COR-L47 (cell line): ENCODE measurements at places on chromosomes 6 and 20.
A peak's percentile ranks its signal among the peaks of the same experiment; 100 is the strongest.

- no peak for DNase-seq
Measured at GRCh38 chr20:37777012-37777950, 83.5 kb downstream of the CTNNBL1 start.

- no peak for DNase-seq
Measured at GRCh38 chr20:15026759-15027158, 689.3 kb upstream of the FLRT3 start.

DNA sequence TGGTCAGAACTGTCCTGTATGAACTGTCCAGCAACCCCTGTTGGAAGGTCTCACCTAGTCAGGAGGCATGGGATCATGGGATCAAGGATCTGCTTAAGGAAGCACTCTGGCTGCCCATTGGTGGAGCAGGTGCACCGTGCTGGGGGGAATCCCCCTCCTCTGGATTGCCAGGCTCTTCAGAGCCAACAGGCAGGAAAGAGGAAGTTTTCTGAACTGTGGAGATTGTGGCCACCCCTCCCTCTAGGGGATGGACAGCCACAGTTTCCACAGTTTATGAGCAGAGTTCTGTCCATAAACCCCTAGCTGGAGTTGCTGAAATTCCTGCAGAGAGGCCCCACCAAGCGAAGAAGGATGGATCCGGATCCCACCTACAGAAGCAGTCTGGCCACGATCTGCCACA, 13.0 kb upstream of the HLA-DQB1 start:
- DNase-seq, result no peak

GRCh38 chr20:34047917-34048316, 54.2 kb downstream of the RALY start:
- peak; percentile 30 for DNase-seq

DNA sequence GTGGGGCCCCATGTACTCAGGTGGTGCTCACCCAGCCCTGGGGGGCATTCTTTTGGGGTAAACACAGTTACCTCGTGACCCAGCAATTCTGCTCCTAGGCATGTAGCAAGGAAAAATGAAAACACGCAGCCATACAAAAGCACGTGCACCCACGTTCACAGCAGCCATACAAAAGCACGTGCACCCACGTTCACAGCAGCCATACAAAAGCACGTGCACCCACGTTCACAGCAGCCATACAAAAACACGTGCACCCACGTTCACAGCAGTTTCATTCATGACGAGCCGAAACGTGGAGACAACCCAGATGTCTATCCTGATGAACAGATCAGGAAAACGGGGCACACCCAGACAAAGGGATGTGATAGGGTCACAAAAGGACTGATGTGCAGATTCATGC, 57.1 kb downstream of the YTHDF1 start:
- DNase-seq, result no peak

DNA sequence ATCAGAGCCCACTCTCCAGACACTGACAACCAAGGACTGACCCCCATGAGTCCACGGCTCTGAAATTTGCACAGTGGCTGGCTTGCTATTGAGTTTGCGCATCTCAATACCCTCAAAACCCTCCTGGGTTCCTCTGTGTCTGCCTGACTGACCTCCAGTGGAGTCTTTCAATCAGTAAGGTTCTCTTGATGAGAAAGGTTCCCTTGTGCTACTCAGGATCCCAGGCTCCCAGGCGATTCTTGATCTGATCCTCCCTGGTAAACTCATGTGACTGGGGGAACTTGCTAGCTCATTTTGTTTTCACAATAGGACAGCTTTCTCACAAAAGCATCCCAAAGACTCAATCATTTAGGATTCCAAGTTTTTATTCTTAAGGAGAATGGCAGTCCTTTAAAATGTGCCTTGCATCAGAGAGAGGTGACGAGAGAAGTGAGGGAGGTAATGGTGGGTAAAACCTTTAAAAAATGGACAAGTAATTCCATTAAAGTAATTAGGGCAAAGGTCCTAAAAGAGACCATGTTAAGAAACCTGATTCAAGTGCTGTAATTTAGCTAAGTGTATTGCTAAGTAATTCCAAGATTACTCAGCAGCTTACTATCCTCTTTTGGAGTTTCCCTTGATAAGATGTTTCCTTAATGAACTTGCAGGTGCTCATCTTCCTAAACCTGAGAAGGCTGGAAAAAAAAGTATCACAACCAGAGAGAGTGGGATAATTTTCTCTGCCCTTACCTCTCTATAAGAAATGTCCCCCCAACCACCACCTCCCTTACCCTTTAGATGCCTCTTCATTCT, 304.7 kb upstream of the SGK1 start:
- DNase-seq, result no peak

- no peak for DNase-seq
Measured at GRCh38 chr6:14614631-14615030, 497.1 kb downstream of the CD83 start.

DNA sequence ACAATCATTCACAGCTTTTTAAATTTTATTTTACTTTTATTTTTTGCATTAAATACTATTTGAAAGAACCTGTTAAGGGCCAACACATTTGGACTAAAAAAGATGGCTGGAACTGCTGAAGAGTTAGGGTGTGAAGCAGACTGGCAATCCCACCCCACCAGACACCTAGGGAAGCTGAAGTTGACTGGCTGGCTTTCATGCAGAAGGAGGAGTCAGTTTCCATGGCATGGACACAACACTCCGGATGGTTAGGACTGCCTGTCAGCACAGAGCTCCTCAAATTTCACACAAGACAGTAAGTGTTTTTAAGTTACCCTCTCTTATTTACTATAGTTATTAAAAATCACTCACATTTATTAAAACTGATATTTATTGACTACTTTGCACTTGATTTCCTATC, at the start of gene ANKRD66:
TSS of gene ANKRD66 (plus strand) at position 238 of the 400 bp plus-strand sequence. CDS start 5,016 bp downstream, outside the sequence.
- no peak for DNase-seq

GRCh38 chr20:40945754-40946450, 82.7 kb upstream of the TOP1 start:
- peak; percentile 10 for DNase-seq

DNA sequence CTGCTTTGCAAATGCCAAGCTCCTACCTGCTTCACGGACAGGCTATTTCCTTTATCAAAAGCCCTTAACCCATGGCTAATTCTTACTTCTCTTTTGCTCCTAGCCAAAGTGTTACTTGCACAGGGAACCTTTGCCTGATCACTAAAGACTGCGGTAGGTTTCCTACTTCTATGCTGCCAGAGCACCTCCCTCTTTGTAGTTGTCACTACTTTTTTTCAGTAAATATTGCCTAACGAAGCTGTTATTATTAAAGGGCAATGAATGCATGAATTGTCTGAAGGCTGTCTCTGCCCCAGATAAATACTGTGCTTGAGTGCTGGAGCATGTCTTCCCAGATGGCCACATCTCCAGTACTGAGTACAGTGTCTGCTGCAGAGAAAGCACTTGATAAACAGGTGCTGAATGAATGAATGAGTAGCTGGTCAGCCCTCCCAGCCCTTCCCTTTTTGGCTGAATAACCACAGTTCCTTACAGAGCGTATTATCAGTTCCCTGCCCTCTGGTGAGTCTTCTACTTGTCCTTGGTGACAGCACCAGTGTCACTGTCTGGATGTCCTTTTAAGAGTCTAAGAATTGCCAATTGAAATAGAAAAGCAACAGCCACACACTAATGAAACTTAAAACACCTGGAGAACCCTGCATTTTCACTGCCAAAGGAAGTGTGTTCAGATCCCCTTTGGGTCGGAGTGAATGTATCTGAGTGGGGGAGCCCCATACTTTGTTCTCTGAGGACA, 73.6 kb upstream of the TRAF3IP2 start:
- DNase-seq, result no peak

- no peak for DNase-seq
Measured at GRCh38 chr20:45967551-45968080, 4.4 kb downstream of the ZNF335 start.

DNA sequence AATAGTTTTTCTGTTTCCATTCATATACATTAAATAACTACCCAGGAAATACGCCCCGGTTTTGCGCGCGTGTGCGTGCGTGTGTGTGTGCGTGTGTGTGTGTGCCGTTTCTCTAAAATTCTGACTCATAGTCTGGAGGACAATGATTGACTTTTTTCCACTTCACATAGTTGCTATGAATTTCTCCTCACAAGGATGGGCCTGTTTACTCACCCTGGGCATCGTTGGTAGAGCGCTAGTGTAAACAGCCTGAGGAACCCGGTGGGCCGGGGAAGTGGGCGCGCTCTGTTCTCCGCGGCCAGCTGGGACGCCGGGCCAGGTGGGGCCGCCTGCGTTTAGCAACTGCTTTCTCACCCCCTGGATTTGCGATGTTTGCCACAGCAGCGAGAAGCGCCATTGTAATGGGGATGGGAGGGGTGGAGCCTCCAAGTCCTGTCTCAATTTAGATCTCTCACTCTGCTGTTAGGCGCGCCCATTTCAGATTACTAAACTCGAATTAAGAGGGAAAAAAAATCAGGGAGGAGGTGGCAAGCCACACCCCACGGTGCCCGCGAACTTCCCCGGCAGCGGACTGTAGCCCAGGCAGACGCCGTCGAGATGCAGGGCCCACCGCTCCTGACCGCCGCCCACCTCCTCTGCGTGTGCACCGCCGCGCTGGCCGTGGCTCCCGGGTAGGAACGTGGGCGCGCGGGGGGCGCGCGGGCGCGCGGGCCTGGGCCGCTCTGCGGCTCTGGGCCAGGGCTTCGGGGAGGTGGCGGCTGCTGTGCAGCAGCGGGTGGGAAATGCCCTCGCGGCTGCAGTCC, at the start of gene CD109:
TSS of gene CD109 (plus strand) at position 585 of the 803 bp plus-strand sequence. CDS start at position 598, 13 bp downstream.
- DNase-seq, result peak; percentile 1

DNA sequence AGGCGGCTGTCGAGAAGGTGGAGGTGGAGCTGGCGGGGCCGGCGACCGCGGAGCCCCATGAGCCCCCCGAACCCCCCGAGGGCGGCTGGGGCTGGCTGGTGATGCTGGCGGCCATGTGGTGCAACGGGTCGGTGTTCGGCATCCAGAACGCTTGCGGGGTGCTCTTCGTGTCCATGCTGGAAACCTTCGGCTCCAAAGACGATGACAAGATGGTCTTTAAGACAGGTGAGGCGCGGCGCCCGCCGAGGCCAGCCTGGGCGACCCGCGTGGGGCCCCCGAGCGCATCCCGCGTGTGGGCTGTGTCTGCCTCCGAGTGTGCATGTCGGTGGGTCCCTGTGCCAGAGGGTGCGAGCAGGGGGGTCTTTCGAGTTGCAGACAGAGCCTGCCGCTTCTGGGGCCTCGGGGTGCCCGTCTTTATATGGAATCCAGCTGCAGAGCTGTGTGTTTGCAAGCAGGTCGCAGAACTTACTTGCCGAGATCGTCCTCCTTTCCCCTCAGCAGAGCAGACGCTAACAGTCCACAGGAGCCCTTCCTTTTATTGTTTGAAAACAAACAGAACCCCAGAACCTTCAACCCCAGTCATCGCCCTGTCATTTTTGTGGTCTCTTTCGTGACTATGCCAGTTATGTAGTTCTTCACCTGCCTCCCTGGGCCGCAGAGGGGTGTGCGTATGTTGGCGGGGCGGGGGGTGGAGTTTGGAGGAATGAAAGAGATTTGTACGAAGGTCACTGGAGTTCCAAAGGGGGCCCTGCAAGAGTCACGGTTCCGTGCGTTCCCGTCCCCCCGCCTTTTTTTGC, 766 bp downstream of the SLC16A10 start:
- DNase-seq, result no peak

DNA sequence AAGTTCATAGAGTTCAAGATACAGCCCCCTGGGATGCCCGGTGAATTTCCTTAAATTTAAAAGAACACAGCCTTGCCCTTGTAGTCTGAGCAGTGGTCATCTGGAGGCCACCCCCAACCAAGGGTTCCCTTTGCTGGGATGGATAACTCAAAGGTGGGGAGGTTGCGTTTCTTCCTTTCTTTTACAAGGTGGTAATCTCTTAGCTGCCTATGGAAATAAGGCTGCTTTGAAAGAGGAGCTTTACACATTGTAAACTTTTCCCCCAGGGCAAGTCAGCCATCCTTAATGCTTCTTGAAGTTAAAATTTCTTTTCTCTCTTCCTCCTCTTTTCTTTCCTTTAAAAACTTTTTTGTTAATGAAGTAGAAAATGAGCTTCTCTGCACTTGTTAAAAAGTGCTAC, 71.2 kb upstream of the PRDM1 start:
- DNase-seq, result no peak

- no peak for DNase-seq
Measured at GRCh38 chr6:88491266-88491880, 325.2 kb upstream of the CNR1 start.

DNA sequence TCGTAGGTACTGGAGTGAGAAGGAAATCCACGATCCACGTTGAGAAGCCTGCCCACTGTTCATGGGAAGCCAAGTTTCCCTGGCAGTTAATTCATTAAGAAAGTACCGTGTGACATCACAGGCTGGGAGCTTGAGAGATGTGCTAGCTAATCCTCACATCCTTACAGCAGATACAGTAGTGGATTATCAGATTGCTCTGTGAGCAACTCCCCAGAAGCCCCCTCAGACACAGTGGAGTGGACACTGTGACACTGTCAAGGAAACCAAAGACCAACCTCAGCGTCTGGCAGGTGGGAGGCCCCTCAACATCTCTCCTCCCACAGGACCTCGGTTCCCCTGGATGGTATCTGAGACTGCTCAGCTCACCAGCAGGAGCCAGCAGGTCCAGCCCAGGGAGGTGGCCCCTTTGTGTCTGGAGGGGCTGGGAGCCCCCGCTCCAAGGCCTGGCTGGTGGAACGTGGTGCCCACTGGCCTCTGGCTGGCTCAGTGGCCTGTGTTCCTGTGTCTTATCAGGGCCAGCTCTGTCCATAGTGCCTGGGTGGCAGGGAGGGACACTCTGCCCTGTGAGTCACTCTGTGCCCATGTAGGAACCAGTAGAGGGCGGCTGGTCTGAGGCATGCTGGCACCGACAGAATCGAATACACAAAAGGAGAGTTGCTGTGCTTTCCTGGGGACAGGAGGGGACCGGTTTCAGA, 7.2 kb downstream of the PYGB start:
- DNase-seq, result no peak

DNA sequence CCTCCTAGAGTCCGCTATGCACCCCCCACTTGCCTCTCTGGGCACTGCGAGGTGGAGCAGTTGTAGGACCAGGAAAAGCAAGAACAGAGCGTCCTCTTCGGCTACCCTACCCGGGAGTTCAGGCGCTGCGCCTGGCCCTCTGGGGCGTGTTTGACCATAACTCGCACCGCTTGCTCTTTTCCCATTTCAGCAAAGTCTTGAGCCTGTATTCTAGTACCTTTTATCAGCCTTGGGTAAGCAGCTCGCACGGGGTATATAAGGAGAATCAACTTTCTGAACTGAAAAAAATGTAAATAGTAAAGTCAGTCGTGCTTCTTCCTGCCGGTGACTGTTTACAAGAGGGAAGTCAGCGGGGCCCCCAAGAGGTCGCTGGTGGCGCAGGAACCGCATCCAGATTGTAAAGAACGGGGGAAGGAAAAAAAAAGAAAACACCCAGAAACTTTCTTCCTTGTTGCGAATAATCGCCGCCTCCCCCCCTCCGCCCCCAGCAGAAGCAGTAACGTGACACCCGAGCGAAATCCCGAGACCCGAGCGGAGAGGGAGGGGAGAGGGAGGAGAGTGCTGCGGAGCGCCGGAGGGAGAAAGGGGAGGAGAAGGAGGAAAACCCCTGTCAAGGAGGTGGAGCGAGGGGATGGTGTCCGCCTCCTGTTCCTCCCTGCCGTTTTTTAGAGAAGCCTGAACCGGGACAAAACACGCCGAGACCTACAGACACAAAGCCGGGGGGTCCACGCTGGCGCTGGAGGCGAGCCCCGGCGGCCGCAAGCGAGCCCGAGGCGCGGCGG, at the start of gene UST:
TSS of gene UST (plus strand) at position 668 of the 782 bp plus-strand sequence. CDS start 401 bp downstream, outside the sequence.
- DNase-seq, result peak; percentile 23

DNA sequence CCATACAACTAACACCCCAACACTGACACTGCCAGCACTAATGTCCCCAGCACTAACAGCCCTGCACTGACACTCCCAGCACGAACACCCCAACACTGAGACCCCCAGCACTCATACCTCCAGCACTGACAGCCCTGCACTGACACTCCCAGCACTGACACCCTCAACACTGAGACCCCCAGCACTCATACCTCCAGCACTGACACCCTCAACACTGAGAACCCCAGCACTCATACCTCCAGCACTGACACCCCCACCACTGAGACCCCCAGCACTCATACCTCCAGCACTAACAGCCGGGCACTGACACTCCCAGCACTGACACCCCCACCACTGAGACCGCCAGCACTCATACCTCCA, 57.2 kb downstream of the ERMARD start:
- DNase-seq, result no peak
